ENCODE measurements at places on chromosomes 2 and 18.

GRCh38 chr2:237230355-237230754, 144.7 kb downstream of the COPS8 start:
- DNase-seq: no peak

- DNase-seq: no peak
These were observed 789.4 kb upstream of the PIK3C3 start for GRCh38 chr18:41165625-41166024.

- no peak for DNase-seq
These were observed 5.1 kb downstream of the RAMP1 start for GRCh38 chr2:237864444-237864931.

GRCh38 chr2:42089340-42089925, 41.6 kb downstream of the PKDCC start:
- peak; percentile 55 for DNase-seq

DNA sequence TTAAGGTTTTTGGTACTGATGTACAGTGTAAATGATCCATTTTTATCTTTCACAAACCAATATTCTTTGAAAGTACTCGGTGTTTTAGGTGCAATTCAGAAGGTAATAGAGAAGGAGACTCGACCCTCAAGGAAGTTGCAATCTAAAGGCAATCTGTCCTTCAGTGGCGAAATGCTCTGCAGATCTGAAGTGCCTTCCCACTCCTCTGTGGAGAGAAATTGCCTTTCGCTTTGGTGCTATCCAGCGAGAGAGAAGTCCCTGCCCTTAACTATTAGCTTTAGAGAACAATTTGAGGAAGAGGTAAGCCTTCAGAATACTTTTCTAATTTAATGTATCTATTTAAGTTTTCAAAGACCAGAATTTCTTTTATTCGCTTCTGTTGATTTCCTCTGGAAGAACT, 371.8 kb upstream of the FANCL start:
- no peak for DNase-seq

DNA sequence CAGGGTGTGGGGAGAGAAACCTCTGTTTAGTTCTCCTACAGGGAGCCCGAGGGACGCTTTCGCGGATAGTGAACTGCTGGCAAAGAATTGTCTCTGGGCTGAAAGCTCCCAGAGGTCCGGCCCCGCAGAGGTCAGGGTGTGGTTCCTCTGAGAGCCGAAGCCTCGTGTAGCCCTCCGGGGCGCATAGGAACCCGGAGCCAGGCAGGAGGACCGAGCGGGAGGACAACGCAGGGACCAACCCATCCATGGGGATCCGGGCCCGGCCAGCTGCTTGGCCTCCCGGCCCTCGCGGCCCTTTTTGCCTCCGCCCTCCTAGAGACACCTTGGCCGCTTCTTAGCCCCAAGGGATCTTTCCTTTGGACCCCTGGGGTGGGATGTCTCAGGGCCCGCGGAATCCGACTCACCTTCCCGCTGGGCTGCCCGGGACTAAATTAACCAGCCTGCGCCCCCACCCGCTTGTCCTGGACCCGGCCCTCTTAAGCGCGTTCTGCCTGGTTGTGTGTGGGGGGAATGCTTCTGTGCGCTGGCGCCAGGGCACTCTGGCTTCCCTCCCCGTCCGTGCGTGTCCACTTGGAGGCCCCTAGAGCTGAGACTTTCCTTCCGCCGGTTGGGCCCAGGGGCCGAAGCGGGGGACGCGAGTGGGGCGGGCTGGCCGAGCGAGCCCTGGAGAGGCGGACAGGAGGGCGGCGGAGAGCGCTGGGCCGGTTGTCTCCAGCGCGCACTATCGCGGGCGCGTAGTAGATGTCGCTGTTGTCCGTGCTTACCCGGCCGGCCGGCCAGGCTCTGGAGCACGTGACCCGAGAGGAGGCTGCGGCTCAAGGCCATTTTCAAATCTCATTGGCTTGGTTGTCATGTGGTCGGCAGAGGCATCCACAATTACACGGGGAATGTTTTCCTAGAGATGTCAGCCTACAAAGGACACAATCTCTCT, at the start of gene HOXD10:
HOXD10 (plus strand) TSS at position 896 of the 931 bp plus-strand sequence. CDS start 56 bp downstream, outside the sequence.
- no peak for DNase-seq

GRCh38 chr2:73877071-73877802, 15.6 kb upstream of the ACTG2 start:
- no peak for DNase-seq

GRCh38 chr2:126886211-126886915, 12.3 kb upstream of the TEX51 start:
- peak; percentile 39 for DNase-seq

DNA sequence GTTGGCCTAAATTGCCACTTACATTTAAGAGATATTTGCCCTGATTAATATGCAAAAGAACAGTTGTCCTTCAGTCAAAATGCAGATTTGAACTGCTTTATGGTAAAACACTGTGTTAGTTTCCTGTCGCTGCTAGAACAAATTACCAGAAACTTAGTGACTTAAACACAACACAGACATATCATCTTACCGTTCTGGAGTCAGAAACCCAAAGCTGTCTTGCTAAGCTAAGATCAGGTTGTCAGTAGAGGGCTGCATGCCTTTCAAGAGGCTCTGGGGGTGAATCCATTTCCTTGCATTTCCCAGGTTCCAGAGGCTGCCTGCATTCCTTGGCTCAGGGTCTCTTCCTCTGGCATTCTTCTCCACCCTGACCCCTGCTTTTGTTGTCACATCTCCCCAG, 149.5 kb downstream of the FAM161A start:
- no peak for DNase-seq

DNA sequence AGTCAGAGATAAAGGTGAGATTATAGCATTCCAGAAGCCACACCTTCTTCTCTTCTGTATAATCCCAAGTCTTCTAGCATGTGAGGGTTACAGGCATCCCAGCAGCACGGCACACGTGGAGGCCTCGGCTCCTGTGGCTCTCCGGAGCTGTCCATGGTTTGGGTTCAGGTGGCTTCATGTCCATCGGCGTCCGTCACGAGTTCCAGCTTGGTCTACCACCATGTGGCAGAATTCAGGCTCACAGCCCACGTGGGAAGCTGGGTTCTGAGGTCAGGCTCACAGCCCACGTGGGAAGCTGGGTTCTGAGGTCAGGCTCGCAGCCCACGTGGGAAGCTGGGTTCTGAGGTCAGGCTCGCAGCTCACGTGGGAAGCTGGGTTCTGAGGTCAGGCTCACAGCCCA, 378.3 kb upstream of the SALL3 start:
- no peak for DNase-seq

DNA sequence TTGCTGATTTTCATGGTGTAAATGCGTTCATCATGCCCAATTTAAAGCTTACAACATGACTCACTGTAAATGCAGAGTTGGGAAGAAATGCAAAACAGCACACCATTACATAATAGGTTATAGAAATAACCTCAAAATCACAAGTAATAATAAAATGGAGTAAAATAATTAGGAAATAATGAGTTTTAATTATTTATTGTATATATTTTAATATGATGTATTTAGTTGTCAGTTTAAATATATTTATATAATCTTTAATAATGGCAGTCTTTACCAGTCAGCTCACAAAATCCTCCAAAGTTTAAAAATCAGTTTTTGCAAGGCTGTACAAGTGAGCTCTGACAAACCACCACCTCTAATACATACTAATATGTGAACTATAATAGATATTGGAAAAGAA, 180.2 kb downstream of the RND3 start:
- DNase-seq: no peak

DNA sequence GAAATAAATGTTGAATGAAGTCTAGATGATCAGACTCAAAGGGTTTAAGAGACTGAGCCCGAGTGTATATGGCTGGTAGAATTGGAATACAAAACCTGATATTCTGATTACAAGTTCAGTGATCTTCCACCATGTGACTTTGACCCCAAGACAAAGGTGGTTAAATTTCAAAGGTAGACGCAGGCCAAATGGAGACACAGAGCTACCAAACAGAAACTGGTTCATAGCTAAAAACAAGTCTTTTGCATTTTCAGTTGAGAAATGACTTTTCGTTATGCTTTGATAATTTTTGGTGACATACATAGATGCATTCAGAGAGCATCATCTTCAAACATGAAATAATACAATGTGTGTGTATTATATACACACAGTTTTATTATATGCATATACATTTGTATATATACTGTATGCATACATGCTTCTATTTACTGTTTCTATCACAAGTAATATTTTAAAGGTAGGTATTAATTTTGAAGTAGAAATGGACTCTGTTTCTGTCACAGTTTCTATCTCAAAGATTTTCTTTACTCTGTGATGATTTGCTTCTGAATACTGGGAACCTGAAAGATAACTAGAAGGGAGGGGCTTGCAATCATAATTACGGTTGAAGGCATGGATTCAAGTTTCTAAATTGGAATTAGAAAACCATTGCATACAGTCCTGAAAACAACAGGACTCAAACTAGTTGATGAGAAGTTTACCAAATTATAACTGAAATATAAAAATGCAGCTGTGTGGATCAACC, 142.3 kb downstream of the ABCA12 start:
- DNase-seq: no peak

- DNase-seq: no peak
These were observed 105.5 kb downstream of the ZEB2 start for GRCh38 chr2:144414324-144414845.

GRCh38 chr18:36403896-36404820, 106.6 kb downstream of the FHOD3 start:
- no peak for DNase-seq

GRCh38 chr2:144876013-144876412, 356.1 kb upstream of the ZEB2 start:
- DNase-seq: no peak

DNA sequence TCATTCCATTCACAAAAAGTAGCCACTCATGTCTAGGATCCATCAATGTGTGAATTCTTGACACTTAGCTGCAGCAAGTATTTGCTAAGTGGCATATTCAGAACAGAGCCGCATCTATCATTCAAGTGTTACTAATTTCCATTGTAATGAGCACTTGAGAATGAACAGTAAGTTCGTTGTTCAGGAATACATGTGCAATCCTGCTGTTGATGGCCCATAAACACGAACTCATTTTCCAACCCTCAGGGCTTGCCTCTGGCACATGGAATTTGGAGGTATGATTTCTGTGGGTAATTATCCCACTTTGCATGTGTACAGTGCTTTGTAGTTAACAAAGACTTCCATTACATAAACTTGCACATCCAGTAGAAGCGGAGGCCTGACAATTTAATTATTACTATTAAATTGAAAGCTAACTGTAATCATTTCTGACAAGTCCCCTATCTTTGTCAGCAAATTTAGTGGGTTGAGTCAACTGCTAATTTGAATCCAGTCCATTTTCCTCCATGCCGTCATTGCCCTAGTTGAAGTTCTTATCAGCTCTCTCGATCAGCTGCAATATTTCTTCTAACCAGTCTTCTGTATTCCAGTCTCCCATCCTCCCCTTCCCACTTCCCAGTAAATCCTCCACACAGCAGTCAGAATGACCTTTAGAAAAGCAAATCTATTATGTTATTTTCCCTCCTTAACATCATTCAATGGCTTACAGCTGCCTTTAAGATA, 116.0 kb upstream of the AQP4 start:
- DNase-seq: no peak

GRCh38 chr2:20609995-20610357, 40.9 kb downstream of the HS1BP3 start:
- DNase-seq: no peak
